ENCODE measurements at places on chromosomes 7 and 10. TPM values are rescaled to one million over a fixed set of nuclear protein-coding genes. Genes with fewer than 3 reads are reported as not detected.

Gene SFRP5
- 1.9 TPM for polyA plus RNA-seq

Gene DRGX
- 0.12 TPM for polyA plus RNA-seq

Gene LIPF
- polyA plus RNA-seq = not detected

Gene UBE2H
- 56.5 TPM for polyA plus RNA-seq

Gene EN2
- 0.19 TPM for polyA plus RNA-seq

Gene SFRP4
- polyA plus RNA-seq = 0.81 TPM

Gene TMEM236
- polyA plus RNA-seq = 0.05 TPM

Gene SPDYE16
- polyA plus RNA-seq = not detected

Gene ITIH5
- polyA plus RNA-seq = 19.7 TPM

Gene NDUFB8
- 433 TPM for polyA plus RNA-seq

Gene OPN4
- 0.27 TPM for polyA plus RNA-seq

Gene ARHGAP19
- 7.6 TPM for polyA plus RNA-seq

Gene INHBA
- 0.17 TPM for polyA plus RNA-seq

Gene EPHA1
- 0.42 TPM for polyA plus RNA-seq

Gene CALCR
- not detected for polyA plus RNA-seq

Gene INMT
- 1.2 TPM for polyA plus RNA-seq

Gene LOXL4
- polyA plus RNA-seq = 0.25 TPM

Gene ANKRD2
- polyA plus RNA-seq = 1.6 TPM

Gene CC2D2B
- polyA plus RNA-seq = not detected

Gene BICC1
- polyA plus RNA-seq = 0.49 TPM

Gene WIPF3
- 17.6 TPM for polyA plus RNA-seq

Gene SSC4D
- 2.2 TPM for polyA plus RNA-seq

Gene CALML5
- polyA plus RNA-seq = not detected

Gene PRKAR2B
- polyA plus RNA-seq = 35.8 TPM

Gene CUL2
- 16.1 TPM for polyA plus RNA-seq

Gene MMD2
- polyA plus RNA-seq = 6.3 TPM

Gene ELN
- polyA plus RNA-seq = 61.1 TPM

Gene CASTOR2
- 14.6 TPM for polyA plus RNA-seq

Gene HGF
- 1.2 TPM for polyA plus RNA-seq

Gene ANKRD1
- not detected for polyA plus RNA-seq

Gene FRMPD2
- 1.3 TPM for polyA plus RNA-seq

Gene SPDYE11
- not detected for polyA plus RNA-seq

Gene ETV1
- polyA plus RNA-seq = 25.6 TPM

Gene CPN1
- not detected for polyA plus RNA-seq

Gene GRM8
- polyA plus RNA-seq = 11.8 TPM

Gene NPC1L1
- not detected for polyA plus RNA-seq

Gene CDCA7L
- polyA plus RNA-seq = 34.9 TPM

Gene IL15RA
- polyA plus RNA-seq = 2.4 TPM

Gene FAM131B
- polyA plus RNA-seq = 69.6 TPM

Gene MYO1G
- polyA plus RNA-seq = 0.17 TPM

Gene MYH16
- polyA plus RNA-seq = not detected

Gene NEUROG3
- polyA plus RNA-seq = not detected

Gene LAMB4
- not detected for polyA plus RNA-seq

Gene HOXA10
- polyA plus RNA-seq = 62.0 TPM

Gene FBXO24
- polyA plus RNA-seq = 0.53 TPM

All from brain (organoid and tissue), 16 donors.